ENCODE measurements at places on chromosomes 16 and 17.

GRCh38 chr16:4378161-4378666 lies 6.6 kb downstream of the VASN start:
- no peak for DNase-seq

DNA sequence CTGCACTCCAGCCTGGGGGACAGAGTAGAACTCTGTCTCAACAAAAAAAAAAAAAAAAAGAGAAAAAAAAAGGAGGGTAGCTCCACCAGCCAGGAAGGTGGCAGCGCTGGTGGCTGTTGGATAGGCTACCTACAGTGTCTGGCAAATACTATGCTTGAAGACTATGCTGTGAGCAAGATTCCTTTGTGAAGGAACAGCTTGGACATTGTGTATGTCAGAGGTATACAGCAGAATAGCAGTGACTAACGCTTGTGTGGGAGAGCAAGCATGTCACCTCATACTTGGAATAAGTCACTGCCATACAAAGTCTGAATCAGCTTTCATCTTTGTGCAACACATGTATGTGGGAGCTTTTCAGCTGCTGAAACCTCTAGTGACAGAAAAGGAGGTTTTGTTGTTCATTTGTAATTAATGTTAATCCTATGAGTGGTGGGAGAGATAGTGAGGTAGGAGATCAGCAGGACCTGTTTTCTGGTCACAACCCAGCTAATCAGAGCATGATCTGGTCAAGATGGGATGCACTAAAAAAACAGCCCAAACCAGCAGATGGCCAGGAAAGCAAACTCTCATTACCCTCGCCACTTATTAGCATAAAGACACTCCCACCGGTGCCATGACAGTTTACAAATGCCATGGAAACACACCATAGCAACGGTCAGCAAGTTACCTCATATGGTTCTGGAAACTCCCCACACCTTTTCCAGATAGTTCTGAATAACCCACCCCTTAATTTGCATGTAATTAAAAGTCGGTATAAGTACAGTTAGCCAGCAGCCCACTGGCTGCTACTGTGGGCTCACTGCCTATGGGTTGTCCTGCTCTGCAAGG lies 6.8 kb upstream of the ITGAD start:
- no peak for DNase-seq

- no peak for DNase-seq
Observed at GRCh38 chr17:14333506-14333905, 32.6 kb downstream of the HS3ST3B1 start.

DNA sequence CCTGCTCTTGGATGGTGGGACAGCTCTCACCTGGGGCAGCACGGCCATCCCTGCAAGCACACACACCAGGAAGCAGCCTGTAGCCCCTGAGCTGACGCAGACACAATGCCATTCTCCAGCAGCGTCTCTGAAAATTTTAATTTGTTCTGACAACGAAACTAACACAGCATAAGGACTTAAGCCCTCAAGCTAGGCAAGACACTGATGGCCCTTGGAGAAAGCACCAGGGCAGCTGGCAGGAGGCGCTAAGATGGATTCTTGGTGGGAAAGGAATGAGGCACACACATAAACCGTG lies 2.7 kb upstream of the LIMD2 start:
- no peak for DNase-seq

GRCh38 chr16:557463-558297 lies 2.5 kb upstream of the PRR35 start:
- no peak for DNase-seq

Measured in cerebellar nuclear complex (tissue), 1 donor.